SIG-M5 (cell line): ENCODE measurements at places on chromosomes 1 and 21.

DNA sequence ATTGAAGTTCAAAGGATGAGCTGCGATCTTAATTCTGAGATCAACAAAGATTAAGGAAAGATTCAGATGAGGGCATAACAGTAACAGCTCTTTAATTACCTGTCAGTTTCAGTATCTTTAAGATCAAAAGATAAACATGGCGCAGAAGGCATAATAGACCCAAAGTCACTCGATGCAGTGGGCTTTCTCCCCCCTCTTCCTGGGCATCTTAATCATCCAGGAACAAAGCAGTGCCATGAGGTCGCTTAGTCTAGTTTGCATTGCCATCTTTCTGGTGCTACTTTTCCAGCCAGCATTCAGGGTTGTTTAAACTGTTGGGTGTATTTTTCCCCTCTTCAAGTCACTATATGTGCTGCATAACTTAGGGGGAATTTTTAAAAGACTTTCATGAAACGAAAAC, 72.3 kb downstream of the HUNK start:
- DNase-seq = no peak

DNA sequence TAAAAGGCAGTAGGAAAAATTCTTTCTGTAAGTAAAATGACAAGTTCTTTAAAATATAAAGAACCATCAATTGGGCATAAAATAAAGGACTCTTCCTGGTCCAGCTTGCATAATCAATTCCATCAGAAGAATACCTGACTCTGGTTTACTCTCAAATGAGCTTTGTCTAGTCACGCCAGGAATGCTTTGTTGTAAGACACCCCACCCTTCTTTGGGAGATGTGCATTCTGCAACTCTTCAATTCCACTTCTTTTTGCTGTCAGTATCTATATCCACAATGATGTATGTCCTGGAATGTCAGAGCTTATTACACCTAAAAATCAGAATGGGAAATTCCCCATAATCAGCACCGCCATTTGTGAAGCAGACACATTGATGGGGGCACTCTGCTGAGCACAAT, 76.1 kb downstream of the PTPN14 start:
- DNase-seq = no peak

GRCh38 chr1:201781437-201781836, 47.5 kb upstream of the IPO9 start:
- no peak for DNase-seq

- no peak for DNase-seq
Measured at GRCh38 chr1:69055194-69055593, 512.5 kb upstream of the LRRC7 start.

- no peak for DNase-seq
Measured at GRCh38 chr1:174265282-174265681, 106.0 kb downstream of the RABGAP1L start.

DNA sequence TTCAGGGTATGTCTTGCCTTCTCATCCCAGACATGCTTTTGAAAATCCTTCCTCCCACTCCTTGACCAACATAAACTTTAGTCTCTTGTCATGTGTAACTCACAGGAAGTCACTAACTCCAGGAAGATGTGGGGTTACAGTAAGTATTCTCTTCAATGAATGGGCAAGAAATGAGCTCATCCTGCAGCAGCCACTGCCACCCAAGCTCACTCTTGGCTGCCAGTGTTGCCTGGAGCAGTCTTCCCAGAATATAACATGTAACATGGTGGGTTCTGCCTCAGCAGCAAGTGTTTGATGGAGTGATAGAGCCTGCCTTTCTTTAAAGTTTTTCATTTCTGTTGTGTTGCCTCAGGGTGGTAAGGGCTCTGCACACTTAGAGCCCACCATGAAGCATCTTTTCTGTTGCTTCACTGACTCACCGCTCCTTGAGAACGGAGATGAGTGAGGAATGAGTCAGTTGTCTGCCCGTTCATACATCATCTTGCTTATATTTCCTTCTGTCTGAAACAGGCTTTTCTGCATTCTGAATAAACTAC, 187.0 kb downstream of the TPR start:
- no peak for DNase-seq

GRCh38 chr1:98692482-98692881, 31.0 kb downstream of the SNX7 start:
- DNase-seq = no peak
